ENCODE measurements at places on chromosomes 1 and 21. TPM values are rescaled to one million over a fixed set of nuclear protein-coding genes. Genes with fewer than 3 reads are reported as not detected.

DNA sequence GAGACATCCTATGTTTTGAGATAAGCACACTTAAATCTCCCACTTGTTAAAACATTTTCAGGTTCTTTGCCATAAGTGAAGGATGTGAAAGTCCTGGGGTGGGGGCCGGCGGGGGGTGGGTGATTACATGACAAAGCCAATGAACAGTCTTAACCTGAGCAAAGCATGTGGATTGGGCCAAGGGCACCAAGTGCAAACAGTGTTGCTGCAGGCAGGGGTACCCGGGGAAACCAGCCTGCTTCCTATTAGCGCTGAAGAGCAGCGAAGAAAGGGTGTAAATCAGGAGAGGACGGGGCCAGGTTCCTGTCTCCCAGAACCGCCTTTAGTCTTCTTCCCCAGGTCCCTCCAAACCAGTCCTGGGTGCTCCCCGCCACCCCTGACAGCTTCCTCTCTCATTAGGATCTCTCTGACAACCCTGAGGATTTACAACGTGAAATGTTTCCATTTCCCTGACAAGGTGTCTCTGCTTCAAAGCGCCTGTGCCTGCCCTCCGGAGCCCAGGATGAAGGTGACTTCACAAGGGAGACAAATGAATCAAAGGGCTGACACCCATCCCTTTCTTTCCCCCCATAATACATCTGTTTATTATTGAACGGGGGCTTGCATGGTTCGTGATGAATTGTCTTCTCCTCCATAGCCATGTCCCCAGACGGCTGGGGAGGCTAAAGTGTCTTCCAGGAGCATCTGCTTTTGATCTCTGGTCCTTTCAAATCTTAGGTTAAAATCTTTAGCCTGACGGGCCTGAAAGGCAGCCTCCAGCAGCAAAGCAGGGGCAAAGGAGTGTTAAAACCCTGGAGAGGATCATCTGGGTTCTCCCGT lies 109.5 kb downstream of the TRABD2B start:
- no peak for DNase-seq

DNA sequence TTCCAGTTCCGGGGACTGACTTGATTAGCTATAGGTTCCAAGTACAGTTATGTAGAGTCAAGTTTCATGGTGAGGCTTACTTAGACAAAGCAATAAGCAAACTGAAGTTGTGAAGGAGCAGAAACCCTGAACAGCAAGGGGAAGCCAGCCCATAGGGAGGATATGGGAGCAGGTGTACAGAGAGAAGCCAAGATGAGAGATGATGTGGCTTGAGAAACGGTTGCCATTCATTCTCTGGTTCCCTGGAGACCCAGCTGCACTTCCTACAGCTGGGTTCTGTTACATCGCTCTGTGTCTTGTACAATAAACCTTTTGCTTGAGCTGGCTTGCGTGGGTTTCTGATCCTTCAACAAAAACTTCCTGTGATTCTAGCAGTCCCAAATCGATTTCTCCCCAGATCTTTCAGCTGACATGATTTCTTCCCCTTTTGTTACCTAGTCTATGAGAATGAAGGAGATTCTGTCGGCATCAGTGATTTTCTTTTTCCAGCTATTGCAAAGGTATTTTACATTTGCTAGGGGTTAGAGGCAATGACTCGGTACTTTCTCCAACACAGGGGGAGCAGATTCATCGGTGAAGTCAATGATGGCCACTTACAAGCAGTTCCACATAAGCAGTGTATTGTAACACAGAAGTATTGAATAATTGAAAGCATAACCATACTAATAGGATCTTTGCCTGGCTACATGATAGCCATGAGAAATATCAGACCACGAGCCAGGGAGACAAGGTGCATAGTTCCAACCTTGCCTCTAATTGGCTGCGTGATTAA lies 67.3 kb downstream of the URB2 start:
- DNase-seq = peak; percentile 53

- no peak for DNase-seq
These were observed 12.1 kb downstream of the ERG start for GRCh38 chr21:38486221-38486620.

- DNase-seq = no peak
These were observed 54.2 kb upstream of the PBX1 start for GRCh38 chr1:164504749-164505148.

GRCh38 chr21:32881458-32881857 lies 109.9 kb upstream of the PAXBP1 start:
- DNase-seq = no peak

DNA sequence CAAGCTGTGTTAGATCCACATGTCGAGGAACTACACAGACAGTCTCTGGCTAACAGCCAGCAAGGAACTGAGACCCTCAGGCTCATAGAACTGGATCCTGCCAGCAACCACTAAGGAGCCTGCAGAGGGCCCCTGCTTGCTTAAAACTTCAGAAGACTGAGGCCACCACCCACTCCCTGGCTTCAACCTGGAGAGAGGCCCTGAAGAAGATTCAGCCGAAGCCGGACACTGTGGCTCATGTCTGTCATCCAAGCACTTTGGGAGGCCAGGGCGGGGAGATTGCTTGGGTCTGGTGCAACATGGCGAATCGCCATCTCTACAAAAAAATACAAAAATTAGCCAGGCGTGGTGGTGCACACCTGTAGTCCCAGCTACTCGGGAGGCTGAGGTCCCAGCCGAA lies 92.6 kb upstream of the TMPRSS2 start:
- DNase-seq = no peak

- DNase-seq = no peak
These were observed 39.4 kb downstream of the KCNJ15 start for GRCh38 chr21:38295997-38296764.

DNA sequence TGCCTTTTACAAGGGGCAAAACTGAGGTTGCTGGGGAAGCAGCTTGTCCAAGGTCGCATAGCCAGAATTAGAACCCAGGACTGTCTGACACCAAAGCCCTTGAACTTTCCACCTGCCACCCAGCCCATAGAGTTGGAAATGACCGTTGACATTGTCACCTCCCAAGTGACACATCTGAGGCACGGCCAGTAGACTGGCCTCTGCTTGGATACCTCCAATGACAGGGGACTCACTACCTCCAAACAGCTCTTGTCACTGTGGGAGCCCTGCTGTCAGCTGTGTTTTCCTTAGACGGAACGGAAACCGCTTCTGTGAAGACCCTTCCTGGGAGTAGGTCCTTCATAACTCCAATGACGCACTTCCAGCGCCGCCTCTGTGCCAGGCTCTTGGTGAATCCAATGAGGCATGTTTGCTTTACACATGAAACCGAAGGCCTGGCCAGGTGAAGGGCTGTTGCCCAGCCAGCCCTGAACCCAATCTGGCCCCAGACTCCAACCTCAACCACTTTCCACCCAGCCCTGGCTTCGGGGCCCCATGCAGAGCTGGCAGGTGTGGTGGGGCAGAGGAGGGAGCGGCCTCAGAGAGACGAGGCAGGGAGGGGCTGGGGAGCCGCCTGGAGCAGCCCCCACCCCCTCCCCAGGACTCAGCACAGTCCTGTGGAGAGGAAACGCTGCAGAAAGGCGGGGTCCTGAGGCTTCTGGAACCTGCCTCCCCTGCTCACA lies 109.2 kb upstream of the IFFO2 start:
- no peak for DNase-seq

DNA sequence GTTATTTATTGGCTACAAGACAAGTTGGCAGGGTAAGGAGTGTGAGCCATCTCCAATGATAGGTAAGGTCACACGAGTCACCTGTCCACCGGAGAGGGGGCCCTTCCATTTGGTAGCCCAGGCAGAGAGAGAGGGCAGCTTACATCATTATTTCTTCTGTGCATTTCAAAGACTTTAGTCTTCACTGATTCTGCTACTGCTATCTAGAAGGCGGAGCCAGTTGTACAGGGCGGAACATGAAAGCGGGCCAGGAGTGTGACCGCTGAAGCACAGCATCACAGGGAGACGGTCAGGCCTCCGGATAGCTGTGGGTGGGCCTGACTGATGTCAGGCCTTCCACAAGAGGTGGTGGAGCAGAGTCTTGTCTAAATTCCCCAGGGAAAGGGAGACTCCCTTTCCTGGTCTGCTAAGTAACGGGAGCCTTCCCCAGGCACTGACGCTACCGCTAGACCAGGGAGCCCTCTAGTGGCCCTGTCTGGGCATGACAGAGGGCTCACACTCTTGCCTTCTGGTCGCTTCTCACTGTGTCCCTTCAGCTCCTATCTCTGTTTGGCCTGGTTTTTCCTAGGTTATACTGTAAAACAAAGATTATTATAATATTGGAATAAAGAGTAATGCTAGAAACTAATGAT lies 36.7 kb downstream of the ZNF695 start:
- DNase-seq = peak; percentile 83

- DNase-seq = no peak
These were observed 39.0 kb upstream of the IL20 start for GRCh38 chr1:206826394-206826793.

DNA sequence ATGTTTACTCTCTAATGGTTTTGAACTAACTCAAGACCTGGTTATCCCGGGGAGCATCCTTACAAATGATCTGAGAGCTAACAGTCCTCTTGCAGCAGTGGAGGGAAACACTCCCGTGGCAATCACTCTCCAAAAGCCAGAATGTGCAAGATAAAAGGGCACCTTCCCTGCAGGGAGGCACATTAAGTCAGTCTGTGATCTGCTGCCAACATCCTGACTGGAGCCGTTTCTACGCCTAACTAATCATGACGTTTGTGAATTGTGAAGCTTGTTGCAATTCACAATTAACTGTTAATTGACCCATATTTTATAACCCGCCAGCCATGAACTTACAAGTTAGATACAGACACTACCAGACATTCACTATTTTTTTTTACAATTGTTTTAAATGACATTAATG lies 52.1 kb upstream of the LGALS8 start:
- DNase-seq = no peak

DNA sequence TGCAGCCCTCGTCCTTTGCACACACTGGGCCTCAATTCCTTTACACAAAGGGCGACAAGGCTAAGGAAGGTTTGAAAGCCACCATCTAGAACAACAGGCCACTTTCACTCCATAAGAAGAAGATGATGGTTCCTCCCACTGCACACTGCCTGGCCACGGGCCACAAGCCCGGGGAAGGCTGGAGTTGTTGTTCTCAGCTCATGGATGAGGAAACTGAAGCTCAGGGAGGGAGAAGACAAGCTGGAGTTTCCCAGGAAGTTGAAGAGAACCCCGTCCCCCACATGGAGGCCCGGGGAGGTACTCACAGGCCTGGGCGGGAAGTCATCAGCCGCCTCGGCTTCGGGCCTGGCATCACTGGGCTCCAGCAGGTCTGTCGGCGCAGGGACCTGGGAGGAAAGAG lies 24.6 kb upstream of the DDOST start:
- no peak for DNase-seq

IFNLR1 gene
- total RNA-seq = 18.1 TPM

IQCC gene
- total RNA-seq = 1.2 TPM

TRIM58 gene
- total RNA-seq = not detected

TNFSF18 gene
- not detected for total RNA-seq

LAPTM5 gene
- total RNA-seq = 184 TPM

SLC35F3 gene
- not detected for total RNA-seq

PHTF1 gene
- total RNA-seq = 45.1 TPM
